ENCODE measurements at places on chromosomes 2 and 18. TPM values are rescaled to one million over a fixed set of nuclear protein-coding genes. Genes with fewer than 3 reads are reported as not detected.

The MOGAT1 gene
- not detected for total RNA-seq

The COLEC11 gene
- 27.8 TPM for total RNA-seq

The KATNAL2 gene
- 3.7 TPM for total RNA-seq

The TWIST2 gene
- 6.2 TPM for total RNA-seq
